ENCODE measurements at places on chromosomes 12 and 14. TPM values are rescaled to one million over a fixed set of nuclear protein-coding genes. Genes with fewer than 3 reads are reported as not detected.

- no peaks in the 10 kb centered on the region for H3K27me3 ChIP-seq
- no peaks in the 10 kb centered on the region for H3K4me1 ChIP-seq
- H3K27ac ChIP-seq, result no peak overlapping the region
- no peak overlapping the region for H3K4me3 ChIP-seq
- no peaks in the 10 kb centered on the region for H3K36me3 ChIP-seq
These were observed 56.2 kb upstream of the NID2 start for GRCh38 chr14:52124791-52125684.

DNA sequence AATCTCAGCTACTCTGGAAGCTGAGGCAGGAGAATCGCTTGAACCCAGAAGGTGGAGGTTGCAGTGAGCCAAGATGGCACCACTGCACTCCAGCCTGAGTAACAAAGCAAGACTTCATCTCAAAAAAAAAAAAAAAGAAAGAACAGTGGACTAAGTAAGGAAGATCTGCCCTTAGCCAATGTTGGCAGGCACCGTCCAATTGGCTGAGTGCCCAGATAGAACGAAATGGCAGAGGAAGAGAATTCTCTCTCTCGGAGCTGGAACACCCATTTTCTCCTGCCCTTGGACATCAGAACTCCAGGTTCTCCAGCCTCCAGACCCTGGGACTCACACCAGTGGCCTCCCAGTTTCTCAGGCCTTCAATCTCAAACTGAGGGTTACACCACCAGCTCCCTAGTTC, 49.9 kb downstream of the ESR2 start:
- no peaks in the 10 kb centered on the region for H3K27me3 ChIP-seq
- H3K36me3 ChIP-seq, result no peaks in the 10 kb centered on the region
- no peak overlapping the region for H3K27ac ChIP-seq
- DNase-seq, result no peak

- no peak overlapping the region for H3K27ac ChIP-seq
- no peaks in the 10 kb centered on the region for H3K36me3 ChIP-seq
- no peak overlapping the region for H3K4me3 ChIP-seq
- no peak for DNase-seq
- H3K4me1 ChIP-seq, result no peaks in the 10 kb centered on the region
These were observed 148.3 kb downstream of the KCNH5 start for GRCh38 chr14:62896932-62897456.

- H3K36me3 ChIP-seq, result no peaks in the 10 kb centered on the region
- no peak for DNase-seq
- H3K27me3 ChIP-seq, result no peaks in the 10 kb centered on the region
- H3K4me1 ChIP-seq, result no peaks in the 10 kb centered on the region
These were observed 22.1 kb upstream of the SRGAP1 start for GRCh38 chr12:63822352-63822751.

GRCh38 chr12:56941299-56942017, 7.2 kb upstream of the SDR9C7 start:
- H3K27ac ChIP-seq, result no peak overlapping the region
- H3K4me1 ChIP-seq, result peaks cover 7% of the 10 kb centered on the region

DNA sequence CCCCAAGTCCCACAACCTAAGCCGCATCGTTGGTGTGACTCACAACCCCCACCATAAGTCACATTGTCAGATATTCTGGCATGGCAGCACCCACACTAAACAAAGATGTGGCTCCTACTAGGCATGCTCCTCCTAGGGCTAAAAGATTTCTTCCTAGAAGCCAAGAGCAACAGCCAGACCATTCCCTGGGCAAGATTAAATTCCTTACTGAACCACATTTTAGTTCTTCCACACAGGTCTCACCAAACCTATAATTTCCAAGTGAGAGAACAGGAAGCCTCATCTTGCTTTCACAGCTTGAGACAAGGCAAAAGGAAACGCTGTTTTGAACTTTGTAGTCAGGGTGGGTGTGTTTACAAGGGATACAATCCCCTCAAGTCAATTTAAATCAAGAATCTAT, 632.8 kb downstream of the DIO2 start:
- H3K36me3 ChIP-seq, result no peaks in the 10 kb centered on the region
- no peak overlapping the region for H3K4me3 ChIP-seq
- DNase-seq, result no peak
- H3K27me3 ChIP-seq, result no peaks in the 10 kb centered on the region
- no peak overlapping the region for H3K27ac ChIP-seq

GRCh38 chr14:50320283-50320682, 8.2 kb downstream of the DMAC2L start:
- DNase-seq, result no peak
- H3K4me3 ChIP-seq, result no peak overlapping the region
- peaks cover 8% of the 10 kb centered on the region for H3K4me1 ChIP-seq

GRCh38 chr14:87955501-87955900, 37.5 kb downstream of the GALC start:
- no peak for DNase-seq
- H3K4me3 ChIP-seq, result no peak overlapping the region
- no peaks in the 10 kb centered on the region for H3K4me1 ChIP-seq
- no peaks in the 10 kb centered on the region for H3K27me3 ChIP-seq
- H3K27ac ChIP-seq, result no peak overlapping the region

DNA sequence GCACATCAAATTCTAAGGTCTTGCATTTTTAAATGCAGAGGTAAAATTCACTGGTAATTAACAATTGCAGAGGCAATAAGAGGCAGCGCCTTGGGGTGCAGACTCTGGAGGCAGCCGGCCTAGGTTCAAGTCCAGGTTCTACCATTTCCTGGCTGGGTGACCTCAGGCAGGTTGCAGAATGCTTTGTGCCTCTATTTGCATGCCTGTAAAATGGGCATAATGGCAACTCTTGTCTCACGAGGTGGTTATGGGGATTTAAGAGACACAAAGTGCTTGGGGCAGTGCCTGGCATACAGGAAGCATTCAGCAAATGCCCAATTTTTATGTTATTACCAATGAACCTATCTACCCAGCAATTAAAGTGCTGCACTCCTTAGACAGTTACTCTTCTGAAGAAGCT, 180.0 kb upstream of the LHX5 start:
- no peak overlapping the region for H3K4me3 ChIP-seq
- no peak for DNase-seq
- no peak overlapping the region for H3K27ac ChIP-seq
- H3K36me3 ChIP-seq, result no peaks in the 10 kb centered on the region
- no peaks in the 10 kb centered on the region for H3K27me3 ChIP-seq

Gene CCDC175
- total RNA-seq, result not detected

Gene ESR2
- total RNA-seq, result not detected

Measured in Panc1 (cell line).